WERI-Rb-1 (cell line): ENCODE measurements at places on chromosomes 7 and 10.

DNA sequence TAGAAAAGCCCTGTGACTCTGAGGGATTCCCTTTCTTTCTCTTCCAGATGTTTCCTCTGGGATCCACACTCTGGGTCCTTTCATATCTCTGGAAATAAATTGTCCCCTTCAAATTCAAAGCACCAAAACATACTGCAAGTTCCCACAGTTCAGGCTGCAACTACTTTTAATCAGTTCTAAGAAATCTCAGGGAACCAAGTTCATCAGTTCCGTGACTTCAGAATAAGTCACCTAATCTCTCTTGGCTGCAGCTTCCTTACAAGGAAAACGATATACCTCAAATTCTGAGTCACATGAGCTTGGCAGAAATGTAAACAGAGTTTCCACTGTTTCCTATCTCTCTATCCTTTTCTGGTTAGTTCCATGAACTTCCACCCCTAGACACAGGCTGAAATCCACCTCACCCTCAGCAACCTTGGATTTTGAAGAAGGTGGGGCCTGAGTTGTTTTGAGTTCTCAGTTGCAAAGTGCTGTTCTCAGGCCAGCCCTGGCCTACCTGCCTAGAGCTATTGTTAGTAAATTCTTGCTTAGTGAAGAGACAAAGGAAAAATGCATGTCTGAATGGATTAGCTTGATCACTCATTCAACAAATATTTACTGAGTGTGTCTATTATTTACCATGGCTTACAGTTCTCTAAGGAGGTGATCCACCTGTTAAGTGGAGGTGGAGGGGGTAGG is 59.3 kb upstream of the IL6 start:
- no peak for DNase-seq

DNA sequence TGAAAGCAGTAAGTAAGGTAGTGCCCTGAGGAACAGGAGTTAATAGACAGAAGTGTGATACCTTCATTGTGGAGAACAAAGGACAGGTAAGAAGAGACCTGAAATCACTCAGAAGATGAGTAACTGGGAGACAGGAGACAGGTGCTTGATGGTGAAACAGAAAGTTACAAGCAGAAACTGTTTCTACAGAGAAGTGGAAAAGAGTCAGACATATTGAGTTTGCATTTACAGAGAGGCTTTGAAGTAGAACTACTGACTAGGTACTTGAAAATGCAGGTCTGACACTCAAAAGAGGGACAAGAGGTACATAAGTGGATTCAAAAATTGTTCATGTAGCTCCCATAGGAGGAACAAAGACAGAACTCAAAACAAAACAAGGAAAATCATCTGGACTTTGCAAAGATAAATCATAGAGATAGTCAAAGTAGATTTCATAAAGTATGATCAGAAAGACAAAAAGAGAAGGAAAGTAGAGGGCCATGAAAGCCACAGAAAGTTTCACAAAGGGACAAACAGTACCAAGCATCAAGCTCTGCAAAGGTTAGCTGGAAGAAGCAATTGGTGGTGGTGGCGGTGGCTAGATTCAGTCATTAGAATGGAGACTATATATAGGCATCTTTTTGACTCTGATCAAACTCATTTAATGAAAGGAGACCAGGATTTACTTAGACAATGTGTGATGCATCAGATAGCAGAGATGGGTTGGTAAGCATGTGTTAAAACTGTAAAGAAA is 198.4 kb downstream of the PCLO start:
- no peak for DNase-seq

GRCh38 chr10:16945593-16945992 is 128.4 kb upstream of the RSU1 start:
- DNase-seq, result no peak

DNA sequence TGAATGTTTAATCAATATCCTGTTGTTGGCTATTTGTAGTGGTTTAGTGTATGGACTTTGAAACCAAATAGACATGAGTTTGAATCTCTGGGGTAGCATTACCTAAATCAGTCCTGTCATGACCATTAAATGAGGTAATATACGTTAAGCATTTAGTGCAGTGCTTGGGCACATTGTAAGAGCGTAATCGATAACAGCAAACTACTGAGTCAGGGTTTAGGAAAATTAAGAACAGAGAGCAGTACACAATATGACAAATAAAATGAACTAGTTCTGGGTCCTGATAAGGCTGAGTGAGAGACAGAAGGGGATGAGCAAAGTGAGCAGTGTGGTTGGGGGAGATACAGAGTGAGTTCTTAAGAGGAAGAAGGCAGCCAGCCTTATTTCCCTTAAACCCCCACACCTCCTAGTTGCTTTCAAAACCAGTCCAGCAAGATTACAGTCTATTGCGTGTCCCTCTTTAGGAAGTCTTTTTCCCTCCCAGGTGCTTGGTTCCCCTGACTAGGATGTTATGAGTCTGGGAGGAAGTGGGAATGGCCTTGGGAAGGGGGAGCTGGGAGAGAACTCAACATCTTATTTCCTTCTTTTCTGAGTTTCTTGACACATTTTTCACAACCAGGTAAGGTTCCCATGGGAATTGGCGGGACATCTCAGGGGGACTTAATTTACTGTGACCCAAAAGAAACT is 171.0 kb downstream of the SND1 start:
- no peak for DNase-seq

DNA sequence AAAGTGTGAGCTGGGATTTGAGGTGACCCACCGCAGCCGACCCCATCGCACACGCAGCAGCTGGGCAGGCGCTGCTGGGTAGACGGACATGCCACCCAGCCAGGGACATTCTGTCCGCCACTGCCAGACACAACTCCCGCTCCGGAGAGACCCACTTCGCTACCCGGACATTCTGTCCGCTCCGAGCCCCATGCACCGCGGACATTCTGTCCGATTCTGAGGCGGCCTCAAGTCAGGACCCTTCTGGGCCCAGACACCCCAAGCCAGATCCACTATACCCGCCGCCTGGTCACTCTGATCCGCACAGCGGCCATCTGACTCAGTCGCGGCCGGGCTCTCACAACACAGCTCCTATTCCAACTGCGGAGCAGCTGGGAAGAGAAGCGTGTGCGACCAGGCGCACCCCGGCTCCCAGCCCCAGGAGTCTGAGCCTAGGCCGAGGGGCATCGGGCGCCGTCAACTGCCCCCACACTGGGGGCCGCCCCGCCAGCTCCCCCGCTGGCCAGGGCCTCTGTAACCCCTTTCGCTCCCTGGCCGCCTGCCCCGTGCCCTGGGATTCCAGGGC is 763 bp downstream of the PITX3 start:
- DNase-seq, result no peak

- DNase-seq, result no peak
These were observed 4.3 kb upstream of the IL6 start for GRCh38 chr7:22722536-22723180.

DNA sequence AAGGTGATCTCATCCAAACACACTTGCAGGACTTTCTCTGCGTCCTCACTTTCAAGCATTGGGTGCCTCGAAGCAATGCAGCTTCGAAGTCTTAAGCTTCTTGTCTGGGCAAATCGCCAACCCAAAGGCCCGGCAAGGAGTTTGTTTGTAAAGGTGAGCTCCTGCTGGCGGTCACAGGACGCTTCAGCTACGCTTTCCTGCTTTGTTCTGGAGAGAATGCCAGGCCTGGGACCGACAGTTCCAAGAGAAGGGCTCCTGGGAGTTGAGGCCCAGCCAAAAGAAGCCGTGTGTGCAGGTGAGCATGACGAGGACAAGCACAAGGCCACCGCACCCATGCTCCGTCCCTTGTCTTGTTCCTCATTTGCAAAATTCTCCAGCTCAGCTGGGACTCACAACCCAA is 106.6 kb upstream of the DOCK1 start:
- no peak for DNase-seq

- DNase-seq, result peak; percentile 64
These were observed 20.1 kb downstream of the LDB3 start for GRCh38 chr10:86688398-86688921.

DNA sequence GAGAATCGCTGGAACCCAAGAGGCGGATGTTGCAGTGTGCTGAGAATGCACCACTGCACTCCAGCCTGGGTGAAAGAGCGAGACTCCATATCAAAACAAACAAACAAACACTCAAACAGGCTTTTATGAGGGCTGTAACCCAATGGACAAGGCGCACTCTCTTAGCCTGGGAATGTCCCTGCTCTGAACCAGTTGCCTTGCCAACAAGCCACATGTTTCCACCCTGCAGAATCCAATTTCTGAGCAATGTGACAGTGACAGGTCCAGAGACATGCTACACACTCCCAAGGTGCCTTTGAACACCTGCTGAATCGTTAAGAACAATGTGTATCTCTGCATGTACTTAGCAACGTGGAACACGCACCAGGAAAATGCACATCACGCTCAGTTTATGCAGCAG is 186.8 kb upstream of the AUTS2 start:
- DNase-seq, result no peak

- peak; percentile 78 for DNase-seq
These were observed 48.5 kb upstream of the SLC29A3 start for GRCh38 chr10:71270301-71271220.

- peak; percentile 62 for DNase-seq
These were observed 1.7 kb downstream of the TRIM8 start for GRCh38 chr10:102645741-102646609.

- peak; percentile 40 for DNase-seq
These were observed 29.0 kb downstream of the MRPL32 start for GRCh38 chr7:42961170-42961569.

- DNase-seq, result no peak
These were observed 1254.6 kb upstream of the CELF2 start for GRCh38 chr10:9762966-9763656.

- DNase-seq, result no peak
These were observed 266.3 kb downstream of the PPP1R3A start for GRCh38 chr7:113652501-113652900.

GRCh38 chr10:36110097-36110496 is 468.0 kb upstream of the FZD8 start:
- no peak for DNase-seq

DNA sequence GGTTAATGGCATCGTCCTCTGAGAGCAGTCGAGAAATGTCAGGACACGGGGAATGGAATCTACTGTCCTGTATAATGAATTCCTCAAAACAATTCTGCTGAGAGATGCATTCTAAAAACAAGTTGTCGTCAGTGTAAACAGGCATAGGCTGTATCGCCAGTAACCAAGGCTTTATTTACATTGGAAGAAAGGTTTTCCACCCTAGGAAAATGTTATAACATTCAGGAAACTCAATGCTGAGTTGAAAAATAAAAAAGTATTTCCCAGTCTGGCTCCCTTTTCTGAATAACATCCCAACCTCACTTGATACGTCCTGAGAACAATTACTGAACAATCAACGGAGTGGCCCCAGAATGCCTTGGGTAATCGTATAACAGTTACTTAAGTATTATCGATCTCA is 79.6 kb upstream of the UCN3 start:
- no peak for DNase-seq

- DNase-seq, result no peak
These were observed 59.9 kb upstream of the DUSP5 start for GRCh38 chr10:110437761-110438341.

GRCh38 chr7:9983048-9983447 is 990.6 kb upstream of the PHF14 start:
- no peak for DNase-seq

GRCh38 chr7:2629746-2630681 is 1.8 kb upstream of the TTYH3 start:
- peak; percentile 69 for DNase-seq

DNA sequence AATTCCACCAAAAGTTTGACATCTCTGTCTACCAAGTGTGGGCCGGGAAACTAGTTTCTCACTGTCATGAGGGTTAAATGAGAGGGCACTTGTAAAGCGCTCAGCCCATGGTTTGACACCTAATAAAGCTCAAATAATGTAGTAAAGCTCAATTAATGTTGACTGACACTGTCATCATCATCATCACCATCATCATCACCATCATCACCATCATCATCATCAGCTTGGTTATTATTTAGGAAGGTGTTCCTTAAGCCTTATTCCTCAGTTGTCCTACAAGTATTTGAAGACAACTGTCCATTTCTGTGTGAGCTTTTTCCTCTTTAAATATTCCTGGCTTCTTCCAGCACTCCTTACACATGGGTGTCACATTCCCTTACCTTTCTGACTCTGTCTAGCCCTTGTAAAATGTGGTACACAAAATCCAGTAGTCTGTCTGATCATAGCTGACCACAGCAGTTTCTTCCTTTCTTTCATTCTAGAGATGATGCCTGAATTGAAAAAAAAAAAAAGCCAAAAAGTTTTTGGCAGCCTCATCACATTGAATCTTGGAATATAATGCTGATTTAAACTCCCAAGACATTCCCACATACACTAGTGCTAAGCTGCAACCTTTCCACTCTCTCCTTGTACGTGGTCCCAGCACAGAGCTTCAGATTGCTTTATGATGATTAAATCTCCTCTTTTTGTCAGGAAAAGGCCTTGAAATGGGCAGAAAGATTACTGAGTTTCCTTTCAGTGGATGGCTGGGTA is 40.6 kb upstream of the SEPHS1 start:
- no peak for DNase-seq

GRCh38 chr10:109275960-109276359 is 647.4 kb downstream of the XPNPEP1 start:
- DNase-seq, result no peak

DNA sequence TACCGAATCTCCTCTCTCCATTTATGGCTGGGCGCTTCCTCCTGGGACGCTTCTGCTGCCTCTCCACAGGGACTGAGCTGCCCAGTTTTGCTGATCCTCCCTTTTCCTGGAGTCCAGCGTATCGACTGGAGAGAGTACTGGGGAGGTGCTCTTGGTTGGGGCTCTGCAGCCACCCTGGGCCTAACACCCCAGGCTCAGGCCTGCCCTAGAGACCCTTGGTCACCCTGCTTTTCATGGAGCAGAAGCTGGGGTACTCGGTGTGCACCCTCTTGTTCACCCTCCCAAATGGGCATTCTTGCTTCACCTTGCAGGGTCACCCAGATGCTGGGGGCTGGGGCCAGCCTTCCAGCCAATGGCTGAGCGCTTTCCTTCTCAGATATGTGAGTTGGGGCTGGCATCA is 88.8 kb upstream of the RET start:
- no peak for DNase-seq

- DNase-seq, result no peak
These were observed 173.6 kb upstream of the PRSS58 start for GRCh38 chr7:142431491-142431890.

GRCh38 chr10:52999258-52999657 is 226.7 kb upstream of the MBL2 start:
- DNase-seq, result no peak

- no peak for DNase-seq
These were observed 97.2 kb upstream of the INSYN2A start for GRCh38 chr10:127293640-127294039.

DNA sequence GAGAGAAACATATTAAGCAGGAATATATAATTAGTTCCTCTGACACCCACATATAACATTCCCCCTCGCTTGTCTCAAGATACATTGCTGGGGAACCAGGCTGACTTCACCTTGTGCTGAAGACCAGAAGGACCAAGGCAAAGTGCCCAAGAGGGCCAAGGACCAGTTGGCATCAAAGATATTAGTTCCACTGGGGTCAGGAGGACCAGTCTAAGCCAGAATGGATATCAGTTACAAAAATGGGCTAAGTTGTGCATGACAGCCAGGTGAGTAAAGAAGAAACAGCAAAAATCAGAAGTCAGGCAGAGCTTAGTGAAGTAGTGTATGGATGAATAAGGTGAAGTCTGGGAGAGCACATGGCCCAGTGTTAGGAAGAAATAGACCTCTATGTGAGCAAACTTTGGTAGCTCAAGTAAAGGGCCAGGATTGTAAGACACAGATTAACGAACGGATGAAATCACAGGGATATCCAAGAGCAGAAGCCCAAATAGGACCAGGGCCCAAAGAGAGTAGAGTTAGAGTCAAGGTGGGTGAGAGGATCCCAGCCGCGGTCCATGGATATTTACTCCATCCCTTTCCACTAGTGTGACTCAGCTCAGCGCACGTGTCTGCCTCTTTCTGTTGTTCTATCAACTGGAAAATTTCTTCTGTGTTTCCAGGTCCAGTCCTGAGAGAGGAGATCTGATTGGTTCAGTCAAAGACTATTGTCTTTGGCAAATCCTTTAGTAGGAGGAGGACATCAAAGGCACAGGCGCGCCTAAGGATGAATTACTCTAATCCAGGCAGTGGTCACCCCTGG is 5.0 kb downstream of the CALD1 start:
- no peak for DNase-seq
